Osteocyte (in vitro differentiated cells): ENCODE measurements at places on chromosomes 1 and 21. TPM values are rescaled to one million over a fixed set of nuclear protein-coding genes. Genes with fewer than 3 reads are reported as not detected.
A peak's percentile ranks its signal among the peaks of the same experiment; 100 is the strongest.

- peak; percentile 51 for DNase-seq
Observed at GRCh38 chr1:21677168-21677567, 8.0 kb upstream of the RAP1GAP start.

DNA sequence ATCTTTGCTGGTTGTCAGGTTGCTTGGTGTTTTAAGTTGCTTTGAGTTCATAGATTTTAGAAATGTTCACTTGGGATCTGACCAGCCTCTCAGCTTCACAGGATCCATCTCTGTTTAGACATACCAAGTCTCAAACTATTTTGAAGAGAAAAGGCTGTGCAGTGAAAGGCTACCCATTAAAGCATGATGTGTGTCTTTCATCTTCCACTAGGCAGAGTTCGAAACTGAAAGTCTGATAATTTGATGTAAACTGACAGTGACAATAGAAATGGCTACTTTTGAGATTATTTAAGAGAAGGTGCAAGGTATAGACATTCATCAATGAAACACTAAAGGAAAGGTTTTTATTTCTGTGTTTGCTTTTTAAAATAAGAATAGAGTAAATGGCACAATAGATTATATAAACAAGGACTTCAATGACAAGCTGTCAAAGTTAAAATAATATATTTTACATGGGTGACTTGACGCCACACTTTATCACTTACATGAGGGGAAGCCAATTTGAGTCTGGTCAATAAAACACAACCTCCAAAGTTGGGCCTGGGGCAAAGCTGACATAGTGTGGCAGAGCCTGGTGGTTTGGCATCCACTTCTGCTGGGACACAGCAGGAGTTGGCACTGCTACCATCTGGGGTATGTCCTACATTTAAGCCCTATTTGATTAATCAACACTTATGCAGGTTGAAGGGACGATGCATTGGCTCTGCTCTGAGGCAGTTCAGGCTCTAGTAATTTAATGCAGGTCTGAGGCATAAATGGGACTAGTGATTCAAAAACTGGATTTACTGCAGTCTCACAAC, 197.7 kb downstream of the CRB1 start:
- DNase-seq, result no peak

- DNase-seq, result no peak
Observed at GRCh38 chr21:21114461-21114860, 116.3 kb downstream of the NCAM2 start.

- DNase-seq, result no peak
Observed at GRCh38 chr1:97070376-97070775, 348.8 kb downstream of the PTBP2 start.

DNA sequence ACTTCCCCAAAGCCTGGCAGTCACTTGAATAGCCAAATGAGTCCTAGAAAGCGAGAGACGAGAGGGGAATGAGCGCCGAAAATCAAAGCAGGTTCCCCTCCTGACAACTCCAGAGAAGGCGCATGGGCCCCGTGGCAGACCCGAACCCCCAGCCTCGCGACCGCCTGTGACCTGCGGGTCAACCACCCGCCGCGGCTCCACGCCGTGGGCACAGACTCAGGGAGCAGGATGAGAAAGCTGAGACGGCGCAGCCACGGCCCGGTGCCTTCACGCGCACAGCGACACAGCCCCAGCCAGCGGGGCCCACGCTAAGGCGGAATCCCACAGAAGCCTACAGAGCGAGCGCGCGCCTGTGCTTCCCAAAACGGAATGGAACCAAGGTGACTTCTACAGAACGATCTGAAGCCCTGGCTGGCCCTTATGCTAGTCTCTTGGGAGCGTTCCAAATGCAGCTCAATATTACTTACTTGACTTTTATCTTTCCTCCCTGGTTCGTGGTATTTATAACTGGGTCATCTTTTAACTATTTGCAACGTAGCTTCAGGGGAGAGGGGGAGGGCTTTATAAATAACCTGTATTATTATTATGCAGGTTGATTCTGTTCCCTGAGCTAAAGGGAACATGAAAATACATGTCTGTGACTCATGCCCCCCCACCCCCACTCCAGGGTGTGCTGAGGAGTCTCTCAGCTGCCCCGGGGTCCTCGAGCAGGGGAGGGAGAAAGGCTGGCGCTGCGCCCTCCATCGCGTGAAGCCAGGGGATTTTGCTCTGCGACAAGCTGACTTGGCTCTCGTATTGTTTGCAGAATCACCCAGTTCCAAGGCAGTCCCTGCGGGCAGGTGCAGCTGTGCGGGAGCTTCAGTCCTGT, 1.7 kb downstream of the TSPEAR start:
- peak; percentile 78 for DNase-seq

DNA sequence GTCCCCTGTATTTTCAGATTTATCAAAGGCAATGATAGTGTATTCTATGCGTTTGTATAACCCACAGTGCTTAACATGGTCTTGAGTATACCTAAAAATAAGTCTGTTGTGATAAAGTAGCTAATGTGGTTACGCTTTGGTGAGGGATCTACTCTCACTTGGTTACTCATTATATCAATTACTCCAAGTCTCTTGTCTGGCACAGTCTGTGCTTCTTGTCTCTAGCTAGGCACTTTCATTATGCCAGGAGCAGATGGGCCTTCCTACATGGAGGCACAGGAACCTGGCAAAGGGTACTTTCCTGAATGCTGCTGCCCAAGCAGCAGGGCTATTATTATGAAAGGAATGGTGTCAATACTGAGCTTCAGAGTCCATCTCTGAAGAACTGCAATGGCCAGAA, 4.2 kb upstream of the PTPN22 start:
- no peak for DNase-seq

- DNase-seq, result no peak
Observed at GRCh38 chr21:14071902-14072734, 138.6 kb downstream of the LIPI start.

DNA sequence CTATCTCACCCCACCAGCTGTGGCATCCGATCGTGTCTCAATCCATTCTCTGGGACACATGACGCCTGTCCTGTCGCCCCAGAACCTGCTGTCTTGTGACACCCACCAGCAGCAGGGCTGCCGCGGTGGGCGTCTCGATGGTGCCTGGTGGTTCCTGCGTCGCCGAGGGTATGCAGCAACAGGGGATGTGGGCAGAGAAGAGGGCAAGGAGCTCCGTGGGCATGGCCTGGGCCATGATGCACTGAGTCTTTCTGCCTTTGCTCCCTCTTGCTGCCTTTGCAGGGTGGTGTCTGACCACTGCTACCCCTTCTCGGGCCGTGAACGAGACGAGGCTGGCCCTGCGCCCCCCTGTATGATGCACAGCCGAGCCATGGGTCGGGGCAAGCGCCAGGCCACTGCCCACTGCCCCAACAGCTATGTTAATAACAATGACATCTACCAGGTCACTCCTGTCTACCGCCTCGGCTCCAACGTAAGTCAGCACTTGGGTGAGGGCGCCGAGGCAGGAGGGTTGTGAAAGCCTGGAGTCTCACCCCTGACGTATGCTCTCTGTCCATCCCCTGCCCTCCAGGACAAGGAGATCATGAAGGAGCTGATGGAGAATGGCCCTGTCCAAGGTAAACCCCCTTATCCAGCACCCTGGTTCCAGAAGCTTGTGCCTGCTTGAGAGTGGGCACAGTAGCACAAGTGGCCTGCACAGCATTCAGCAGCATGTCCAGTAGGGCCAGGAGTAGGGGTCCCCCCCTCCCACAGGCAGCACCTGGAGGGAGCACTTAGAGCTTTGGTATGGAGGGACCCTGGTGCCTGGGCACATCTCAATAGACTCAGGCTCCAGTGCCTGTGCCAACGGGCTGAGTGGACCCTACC, 8.8 kb downstream of the TINAGL1 start:
- peak; percentile 75 for DNase-seq

DNA sequence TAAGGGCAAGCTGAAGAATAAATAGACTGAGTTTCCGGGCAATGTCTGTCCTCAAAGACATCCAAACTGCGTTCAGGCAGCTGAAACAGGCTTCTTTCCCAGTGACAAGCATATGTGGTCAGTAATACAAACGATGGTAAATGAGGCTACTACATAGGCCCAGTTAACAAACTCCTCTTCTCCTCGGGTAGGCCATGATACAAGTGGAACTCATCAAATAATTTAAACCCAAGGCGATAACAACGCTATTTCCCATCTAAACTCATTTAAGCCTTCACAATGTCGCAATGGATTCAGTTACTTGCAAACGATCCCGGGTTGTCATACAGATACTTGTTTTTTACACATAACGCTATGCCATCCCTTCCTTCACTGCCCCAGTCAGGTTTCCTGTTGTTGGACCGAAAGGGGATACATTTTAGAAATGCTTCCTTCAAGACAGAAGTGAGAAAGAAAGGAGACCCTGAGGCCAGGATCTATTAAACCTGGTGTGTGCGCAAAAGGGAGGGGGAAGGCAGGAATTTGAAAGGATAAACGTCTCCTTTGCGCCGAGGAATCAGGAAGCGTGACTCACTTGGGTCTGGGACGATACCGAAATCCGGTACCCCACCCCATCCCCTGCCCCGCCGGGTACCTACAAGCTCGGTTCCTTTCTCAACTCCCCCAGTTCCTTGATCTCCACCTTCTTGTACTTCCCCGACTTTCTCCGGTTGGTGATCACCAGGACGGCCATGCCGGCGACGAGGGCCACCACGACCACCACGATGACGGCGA, 1.3 kb downstream of the TACSTD2 start:
- no peak for DNase-seq

DNA sequence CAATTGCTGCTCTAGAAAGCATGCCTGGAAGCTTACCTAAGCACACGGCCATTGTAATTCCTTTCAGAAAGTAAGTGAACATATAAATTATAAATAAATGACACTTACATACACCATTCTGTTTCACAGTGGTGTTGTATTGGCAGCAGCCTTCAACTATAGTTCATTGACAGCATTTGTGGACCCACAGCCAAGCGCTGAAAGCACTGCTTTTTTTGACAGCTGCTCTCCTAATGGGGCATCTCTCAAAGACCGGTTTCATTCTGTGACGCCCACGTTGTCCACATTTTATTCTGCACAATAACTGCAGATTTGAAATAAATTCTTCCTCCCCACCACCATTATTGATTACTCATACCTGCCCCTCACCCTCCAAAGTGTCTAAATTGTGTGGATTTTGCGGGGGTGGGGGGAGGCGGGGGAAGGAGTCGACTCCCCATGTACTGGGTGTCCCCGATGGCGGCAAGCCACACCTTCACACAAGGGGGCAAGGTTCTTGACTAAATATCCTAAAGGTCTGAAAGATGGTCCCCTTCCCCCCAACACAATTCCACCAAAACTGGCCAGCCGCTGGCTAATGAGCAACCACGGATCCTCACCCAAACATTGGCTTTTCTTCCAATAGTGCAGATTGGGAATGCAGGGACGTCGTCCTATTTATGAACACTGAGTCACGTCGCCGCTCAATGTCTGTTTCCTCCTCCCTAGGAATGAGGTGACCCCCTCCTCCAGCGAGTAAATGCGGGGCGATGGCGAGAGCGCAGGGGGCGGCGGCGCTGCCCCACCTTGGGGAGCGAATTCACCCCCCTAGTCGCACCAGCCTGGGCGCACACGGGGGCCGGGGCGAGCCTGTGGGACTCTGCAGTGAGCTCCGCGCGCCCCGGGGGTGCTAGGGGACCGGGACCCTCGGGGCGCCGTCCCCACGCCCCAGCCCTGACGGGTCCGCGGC, 960 bp downstream of the RCAN1 start:
- no peak for DNase-seq

The WDR64 gene
- total RNA-seq, result not detected in 2 replicates

The B3GALT5 gene
- not detected in 2 replicates for total RNA-seq
